ENCODE measurements at places on chromosomes 6 and 20.
A peak's percentile ranks its signal among the peaks of the same experiment; 100 is the strongest.

DNA sequence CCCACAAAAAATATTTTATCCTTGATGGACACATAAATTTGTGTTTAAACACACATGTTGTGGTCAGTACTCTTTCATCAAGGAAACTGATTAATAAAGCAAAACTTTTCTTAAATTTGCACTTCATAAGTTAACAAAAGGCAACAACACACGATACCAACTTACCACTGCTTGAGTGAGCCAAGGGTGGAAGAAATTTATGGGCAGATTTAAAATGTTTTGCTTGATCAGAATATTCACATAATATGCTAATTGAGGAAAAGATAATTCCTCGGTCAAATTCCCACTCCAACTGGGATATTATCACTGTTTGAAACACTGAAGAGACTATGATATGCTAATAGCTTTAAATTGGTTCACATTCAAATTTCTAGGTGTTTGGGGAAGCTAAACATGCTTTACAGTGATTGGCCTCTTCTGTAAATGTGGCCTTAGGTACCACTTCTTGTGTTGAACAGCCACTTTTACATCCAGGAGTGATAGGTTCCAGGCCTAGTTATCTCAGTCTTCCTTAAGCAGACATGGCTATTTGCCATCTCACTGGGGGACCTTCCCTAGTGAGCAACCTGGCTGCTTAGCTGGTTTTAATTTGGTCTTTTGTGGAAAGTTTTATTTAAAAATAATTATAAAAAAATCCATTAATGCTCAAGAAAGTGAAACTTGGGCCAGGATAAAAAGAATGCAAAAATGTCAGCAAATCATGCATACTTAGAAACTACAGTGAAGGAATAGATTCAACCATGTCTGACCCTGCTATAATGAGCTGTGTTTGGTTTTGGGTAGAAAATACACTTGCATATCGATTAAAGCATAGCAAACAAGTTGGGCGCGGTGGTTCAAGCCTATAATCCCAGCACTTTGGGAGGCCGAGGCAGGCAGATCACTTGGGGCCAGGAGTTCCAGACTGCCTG, 221.2 kb upstream of the MAP3K7 start:
- DNase-seq = no peak

DNA sequence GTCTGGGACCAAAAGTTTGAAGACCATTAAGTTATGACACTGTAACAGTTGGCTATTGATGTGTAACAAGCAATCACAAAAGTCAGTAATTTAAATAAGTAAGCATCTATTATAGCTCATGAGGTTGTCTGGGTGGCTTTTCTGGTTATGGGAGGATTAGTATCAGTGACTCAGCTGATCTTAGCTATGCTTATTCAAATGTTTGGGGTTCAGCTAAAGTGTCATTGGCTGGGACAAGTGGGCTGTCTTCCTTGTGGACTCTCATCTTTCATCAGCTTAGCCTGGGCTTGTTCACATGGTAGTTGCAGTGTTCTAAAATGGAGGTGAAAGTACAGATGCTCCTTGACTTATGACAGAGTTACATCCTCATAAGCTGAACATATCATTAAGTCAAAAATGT, 74.6 kb upstream of the LAMP5 start:
- no peak for DNase-seq

DNA sequence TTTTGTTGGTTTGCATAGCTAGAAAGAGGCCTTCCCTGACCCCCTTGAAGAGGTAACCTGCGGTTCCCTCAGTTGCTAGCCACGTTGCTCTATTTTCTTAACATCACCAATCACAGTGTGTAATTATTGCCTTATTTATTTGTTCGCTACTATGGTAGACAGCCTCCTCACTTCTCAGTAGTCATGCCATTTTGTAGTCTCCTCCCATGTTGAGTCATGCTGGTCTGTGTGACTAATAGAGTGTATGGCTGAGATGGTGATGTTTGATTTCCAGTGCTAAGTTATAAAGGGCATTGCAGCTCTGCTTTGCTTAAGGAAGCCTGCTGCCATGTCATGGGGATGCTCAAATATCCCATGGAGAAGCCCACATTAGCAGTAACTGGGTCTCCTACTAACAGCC, 236.6 kb upstream of the CHD6 start:
- DNase-seq = peak; percentile 0

DNA sequence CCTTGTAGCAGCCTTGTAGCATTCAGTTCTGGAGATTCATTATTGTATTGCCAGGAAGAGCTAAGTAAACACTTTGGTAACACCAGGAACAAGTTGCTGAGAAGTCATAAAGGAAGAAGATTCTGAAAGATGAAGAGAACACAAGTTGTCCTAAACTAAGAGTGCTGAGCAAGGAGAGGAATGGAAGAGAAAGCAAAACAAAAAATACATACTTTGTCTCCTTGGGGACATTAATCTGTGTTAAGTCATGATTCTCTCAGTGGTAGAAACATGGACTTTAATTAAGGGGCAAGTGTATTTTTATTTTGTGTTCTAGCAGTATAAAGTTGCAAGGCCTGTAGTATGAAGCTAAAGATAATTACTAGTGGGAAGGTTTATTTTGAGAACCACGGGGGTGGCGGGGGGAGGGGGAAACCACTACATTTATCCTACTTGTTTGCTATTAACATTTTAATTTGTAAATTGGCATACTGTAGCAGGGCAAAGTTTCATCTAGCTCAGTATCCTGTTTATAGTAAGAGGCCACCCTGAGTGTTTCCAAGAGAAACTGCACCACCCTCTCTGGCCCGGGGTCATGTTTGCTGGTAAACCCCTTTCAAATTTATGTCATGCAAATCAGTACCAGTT, 463.0 kb downstream of the CDKAL1 start:
- DNase-seq = no peak

DNA sequence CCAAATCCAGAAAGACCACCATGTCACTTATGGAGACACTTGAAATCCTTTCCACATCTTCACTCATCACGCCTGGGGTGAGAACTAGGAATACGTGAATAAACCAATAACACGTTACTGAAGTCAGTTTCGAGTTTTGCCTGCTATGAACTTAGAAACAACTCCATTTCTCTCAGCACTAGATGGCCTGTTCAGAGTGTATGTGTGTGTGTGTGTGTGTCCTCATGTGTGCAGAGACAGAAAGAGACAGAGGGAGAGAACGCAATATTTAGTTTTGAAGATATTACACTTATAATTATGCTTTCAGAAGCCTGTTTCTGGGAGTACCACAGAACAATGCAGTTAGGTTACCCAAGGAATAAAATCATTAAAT, 81.2 kb upstream of the CCN6 start:
- DNase-seq = no peak

DNA sequence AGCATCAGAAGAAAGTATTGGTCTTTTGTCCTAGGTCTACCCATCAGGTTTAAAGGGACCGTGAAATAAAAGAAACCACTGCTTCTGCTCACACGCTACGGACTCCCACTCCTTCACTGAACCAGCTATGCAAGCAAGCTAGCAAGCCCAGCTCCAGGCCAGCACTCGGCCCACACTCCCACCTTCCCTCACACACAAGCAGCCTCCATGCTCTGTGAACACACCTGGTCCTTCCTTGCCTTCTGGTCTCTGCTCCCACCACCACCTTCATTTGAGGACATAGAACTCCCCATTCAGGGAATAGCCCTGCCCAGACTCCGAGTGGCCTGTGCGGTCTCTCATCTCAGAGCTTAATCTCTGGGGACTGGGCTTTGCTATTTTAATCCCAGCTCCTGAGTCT, 436.4 kb upstream of the CDH4 start:
- no peak for DNase-seq

GRCh38 chr6:135195041-135195440, 13.9 kb downstream of the MYB start:
- DNase-seq = peak; percentile 40

DNA sequence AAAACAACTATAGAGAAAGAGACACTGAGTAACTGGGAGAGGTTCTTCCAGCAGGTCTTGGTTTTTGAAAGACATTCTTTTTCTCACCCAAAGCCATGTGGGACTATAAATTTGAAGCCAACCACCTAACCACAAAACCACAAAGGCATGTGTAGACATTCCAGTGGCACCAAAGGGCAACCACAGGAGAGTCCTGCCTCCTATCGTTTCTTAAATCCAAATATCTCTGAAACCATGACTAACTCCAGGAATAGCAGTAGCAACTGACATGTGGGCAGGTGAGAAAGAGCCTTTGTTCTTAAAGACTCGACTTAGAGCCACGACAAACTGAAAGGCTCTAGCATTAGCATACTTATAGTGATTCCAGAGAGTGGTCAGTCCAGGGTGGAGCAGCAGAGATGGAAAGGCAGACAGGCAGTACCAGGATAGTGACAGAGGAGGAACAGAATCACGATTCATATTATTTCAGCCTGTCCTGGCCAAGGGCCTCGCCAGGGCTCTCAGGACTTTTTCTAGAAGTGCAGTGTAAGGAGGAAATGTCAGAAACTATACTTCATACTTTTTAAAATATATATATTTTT, 9.4 kb upstream of the COL9A1 start:
- no peak for DNase-seq
